CD14-positive monocyte (primary cell): ENCODE measurements at places on chromosomes 1 and 21. TPM values are rescaled to one million over a fixed set of nuclear protein-coding genes. Genes with fewer than 3 reads are reported as not detected.

DNA sequence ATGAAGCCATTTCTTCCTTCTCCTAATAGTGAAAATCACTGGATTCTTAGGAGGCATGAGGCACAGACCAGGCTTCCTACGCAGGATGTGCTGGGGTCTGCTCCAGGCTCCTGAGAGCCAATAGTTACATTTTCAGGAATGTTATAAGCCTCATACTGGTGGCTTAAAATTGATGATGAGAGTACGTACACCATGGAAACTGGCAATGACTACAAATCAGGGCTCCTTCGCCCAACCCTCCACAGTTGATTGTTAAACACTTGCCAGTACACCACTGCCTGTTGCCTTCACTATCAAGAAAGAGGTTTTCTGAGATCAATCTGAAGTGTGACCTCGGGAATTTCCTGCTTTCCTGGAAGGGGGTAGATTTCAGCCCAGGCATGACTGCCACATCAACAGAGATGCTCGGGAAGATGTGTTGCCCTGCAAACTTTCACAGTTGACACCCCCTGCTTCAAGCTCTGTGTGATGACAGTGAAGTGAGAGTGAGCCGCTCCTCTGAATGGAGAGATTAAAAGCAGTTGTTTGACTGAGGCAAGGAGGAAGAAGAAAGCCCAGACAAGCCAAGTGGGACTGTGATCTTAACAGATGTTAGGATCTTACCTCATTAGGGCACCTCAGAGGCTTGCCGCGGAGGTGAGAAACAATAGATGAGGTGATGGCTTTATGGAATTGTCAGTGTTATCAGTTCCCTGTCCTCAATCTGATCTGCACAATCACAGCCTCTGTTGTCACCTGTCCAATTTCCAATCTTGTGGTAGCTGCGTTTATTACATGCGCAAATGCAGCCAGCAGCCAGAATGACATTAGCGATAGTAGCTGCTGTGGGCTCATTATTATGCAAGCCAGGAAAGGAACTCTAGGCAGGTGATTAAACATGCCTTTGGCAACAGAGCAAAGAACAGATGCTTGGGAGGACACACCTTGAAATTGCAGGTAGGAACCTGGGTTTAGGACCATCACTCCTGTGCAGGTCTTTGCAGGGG is 277.3 kb downstream of the KAZN start:
- DNase-seq = no peak

GRCh38 chr1:54955359-54955758 is 25.1 kb upstream of the TMEM61 start:
- DNase-seq = no peak

DNA sequence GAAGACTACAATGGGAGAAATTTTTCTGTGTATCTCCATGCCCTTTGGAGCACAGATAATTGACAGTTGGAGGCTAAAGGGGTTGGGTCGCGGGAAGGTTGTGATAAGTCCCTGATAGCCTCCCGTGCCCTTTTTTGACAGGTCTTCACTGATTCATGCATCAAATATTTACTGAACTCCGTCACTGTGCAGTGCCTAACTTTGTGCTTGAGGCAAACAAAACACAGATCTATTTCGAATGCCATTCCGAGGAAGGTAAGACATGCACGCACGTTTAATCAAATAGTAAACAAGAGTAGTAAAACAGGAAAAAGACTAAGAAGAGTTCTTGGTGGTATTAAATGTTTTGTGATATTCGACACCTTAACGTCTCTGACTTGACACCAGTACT is 494 bp upstream of the PIP5K1A start:
- DNase-seq = no peak

DNA sequence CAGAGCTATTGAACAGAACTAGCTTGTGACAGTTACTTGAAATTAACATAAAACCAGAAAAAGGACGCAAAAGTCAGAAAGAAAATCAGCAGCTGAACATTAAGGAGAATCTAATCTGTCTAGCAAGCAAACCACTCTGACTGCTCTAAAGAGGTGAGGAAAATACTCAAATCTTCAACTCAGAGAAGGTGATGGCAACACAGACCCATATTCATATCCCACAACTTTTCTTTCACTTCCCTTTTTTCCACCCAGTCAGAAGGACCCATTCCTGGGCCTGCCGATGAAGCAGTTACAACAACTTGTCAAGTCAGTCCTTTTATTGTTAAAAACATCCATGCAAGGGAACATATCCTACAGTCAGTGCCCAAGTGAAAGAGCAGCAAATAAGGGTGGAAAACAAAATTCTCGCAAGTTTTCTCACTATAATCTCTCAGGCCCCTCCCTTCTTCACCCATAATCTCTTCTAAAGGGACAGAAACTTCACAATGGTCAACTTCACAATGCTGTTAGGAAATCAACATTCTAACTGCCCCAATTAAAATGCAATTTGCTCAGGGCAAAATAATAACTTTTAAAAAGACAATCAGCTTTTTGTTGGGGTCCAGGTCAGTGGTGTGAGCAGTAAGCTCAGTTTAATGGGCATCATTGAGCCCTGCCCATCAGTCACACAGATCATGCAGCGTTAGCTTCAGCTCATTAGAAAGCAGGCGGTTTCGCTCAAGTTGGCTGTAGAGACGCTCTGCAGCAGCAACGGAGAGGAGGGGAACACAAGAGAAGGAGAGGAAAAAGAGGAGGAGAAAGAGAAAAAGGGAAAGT is 3.6 kb upstream of the NUP210L start:
- peak; percentile 47 for DNase-seq

- no peak for DNase-seq
These were observed 211.6 kb downstream of the DSCAM start for GRCh38 chr21:40635391-40635790.

GRCh38 chr1:3975903-3976630 is 76.0 kb upstream of the C1orf174 start:
- DNase-seq = no peak

DNA sequence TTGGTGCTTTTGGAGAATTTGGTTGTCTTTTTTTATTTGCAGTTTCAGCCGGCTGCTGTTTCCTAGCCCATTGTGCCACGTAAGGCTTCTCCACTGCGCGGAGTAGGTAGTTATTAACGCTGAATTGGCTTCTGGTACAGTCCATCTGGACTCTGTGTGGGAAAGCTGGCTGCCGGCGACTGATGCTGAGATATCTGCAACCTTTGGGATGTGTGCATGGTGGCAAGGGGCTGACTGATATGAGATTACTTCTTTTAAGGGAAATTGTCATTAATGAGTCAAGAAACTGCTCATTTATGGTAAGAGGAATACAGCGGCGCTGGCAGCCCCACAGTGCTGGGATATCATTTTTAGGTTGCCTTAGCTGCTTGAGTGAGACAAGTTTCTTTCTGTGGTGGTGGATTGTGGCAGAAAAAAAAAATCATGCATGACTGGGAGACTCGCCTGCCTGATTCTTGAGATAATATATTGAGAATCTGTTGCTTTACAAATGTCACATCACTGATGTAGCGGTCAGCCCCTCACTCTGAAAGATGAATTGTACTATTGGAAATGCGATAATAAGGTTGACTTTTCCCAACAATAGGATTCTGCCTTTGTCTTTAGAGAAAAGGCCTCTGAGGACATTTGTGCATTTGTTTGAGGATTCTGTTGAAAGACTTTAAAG is 2.5 kb upstream of the ELAVL4 start:
- no peak for DNase-seq

GRCh38 chr1:18229625-18230024 is 122.0 kb downstream of the IGSF21 start:
- no peak for DNase-seq

DNA sequence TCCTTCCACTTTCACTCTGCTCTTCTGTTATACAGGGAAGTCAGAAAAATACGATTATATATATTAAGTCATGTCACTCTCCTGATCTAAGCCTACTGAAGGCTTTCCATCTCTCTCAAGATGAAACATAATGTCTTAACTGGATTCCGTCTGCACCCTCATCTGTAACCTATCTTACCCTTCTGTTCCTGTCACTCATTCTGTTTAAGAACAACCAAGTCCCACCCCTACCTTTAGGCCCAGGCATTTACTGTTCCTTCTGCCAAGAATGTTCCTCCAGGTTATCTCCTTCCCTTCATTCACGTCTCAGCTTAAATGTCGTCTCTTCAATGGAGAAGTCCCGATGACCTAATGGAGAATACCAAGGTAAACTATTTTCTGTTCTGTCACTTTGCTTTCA is 1802.4 kb downstream of the MRPL39 start:
- DNase-seq = no peak

DNA sequence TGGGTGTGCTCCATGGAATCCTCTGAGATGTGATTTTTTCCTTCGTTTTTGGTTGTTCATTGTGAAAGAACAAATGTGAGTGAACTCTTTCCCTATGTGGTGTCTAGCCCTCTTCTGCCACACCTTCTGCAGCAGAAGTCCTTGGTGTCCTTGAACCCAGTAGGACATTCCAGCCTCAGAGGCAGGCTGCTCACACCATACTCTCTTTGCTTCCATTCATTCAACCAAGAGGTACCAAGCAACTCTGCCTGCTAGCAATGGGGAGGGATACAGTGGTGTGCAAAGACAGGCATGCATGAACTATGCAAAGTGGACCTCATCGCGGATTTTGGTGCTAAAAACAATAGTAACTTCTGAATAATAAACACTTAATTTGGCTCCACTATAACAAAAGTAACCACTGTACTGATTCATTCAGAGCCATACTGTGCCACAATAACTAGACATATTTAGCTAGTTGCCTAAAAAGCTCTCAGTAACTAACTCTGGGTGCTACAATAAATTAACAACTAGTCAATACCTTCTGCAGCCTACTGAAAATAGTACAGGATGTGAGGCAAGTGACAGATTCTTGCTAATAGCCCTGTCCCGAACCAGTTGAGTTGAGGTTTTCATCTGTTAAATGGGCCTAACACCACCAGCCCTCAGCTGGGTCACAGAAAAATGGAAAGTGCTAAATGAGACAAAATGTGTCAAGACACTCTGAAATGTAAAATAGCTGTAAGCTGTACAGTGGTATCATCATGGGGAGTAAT is 155.4 kb downstream of the SLC45A1 start:
- DNase-seq = no peak

GRCh38 chr1:81731989-81732388 is 68.7 kb upstream of the ADGRL2 start:
- no peak for DNase-seq

DNA sequence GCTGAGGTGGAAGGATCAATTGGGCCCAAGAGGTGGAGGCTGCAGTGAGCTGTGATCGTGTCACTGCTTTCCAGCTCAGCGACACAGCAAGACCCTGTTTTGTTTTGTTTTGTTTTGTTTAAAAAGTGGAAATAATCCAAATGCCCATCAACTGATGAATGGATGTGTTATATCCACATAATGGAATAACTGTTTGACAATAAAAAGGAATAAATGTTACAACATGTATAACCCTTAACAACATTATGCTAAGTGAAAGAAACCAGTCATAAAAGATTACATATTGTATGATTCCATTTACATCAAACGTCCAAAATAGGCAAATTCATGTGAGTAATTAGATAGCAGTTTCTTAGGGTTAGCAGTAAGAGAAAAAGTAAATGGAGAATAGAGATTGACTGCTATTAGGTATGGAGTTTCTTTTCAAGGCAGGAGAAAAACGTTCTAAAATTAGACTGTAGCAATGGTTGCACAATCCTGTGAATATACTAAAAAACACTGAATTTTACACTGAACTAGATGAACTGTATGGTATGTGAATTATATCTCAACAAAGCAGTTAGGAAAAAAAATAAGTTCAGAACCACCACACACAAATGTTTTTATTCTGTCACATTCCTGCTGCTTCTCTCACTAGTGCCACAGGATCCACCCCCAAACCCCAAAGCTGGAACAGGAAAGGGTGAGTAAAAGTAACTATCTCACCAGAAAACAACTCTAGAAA is 15.7 kb downstream of the FOXJ3 start:
- DNase-seq = no peak

DNA sequence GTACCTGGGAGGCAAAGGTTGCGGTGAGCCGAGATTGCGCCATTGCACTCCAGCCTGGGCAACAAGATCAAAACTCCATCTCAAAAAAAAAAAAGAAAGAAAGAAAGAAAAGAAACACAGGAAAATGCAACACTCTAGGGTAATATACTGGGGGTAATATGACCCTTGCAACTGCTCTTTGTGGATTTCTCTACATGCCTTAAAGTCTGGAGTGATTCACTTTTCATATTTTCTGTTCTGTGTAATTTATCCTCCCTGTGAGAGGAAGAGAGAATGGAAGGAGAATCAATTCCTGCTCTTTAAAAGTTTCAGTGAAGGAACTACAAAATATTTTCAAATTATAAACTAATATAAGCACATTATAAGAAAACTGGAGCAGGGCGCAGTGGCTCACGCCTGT is 22.7 kb downstream of the RIT1 start:
- no peak for DNase-seq

DNA sequence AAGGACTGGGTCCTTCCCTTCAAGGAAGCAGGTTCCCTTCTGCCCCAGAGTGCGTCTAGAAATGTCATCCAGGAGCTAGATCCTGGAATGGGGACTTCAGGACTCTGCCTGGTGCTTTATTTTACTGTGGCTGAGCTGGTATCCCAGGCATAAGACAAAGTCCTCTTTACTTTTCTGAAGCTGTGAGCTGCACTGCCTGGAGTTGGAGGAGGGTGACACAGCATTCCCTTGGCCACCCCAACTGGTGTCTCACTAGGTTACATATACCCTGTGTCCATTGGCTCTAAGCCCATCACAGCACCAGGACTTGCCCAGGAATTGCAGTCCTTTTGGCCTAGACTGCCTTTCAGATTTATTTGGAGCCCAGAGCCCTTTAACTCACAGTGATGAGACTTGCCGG is 41.8 kb upstream of the CD55 start:
- DNase-seq = no peak

DNA sequence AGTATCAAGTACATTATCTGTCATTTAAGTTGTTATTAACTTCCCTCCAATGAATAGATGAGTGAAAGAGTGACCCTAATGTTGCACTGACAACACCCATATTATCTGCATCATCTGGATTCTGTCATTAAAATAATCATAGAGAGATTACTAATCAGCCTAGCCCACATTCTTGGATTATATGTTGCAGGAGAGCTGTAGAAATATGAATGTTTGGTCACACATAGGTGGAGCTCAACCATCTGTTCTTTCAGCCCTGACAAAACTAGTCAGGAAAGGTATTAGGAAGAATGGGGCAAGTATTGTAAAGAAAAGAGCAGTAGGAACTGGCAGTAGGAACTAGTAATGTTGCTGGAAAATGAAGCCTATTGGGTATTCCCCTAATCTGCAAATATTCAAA is 15.4 kb downstream of the FLG2 start:
- no peak for DNase-seq

GRCh38 chr1:214026985-214027384 is 39.2 kb downstream of the PROX1 start:
- DNase-seq = no peak

CDCA8 gene
- 0.60 TPM for polyA plus RNA-seq

NDUFV3 gene
- 25.8 and 28.0 TPM in 2 replicates for polyA plus RNA-seq

OR2T29 gene
- polyA plus RNA-seq = not detected in 2 replicates

RYR2 gene
- polyA plus RNA-seq = not detected in 2 replicates

LRRC3 gene
- polyA plus RNA-seq = 0.47 and 0.59 TPM in 2 replicates

DNM3 gene
- polyA plus RNA-seq = not detected

MLLT11 gene
- polyA plus RNA-seq = 0.38 TPM

AGMAT gene
- polyA plus RNA-seq = not detected

TDRD5 gene
- polyA plus RNA-seq = not detected

BCAS2 gene
- 55.7 TPM for polyA plus RNA-seq
